CD4-positive, alpha-beta T cell treated with Interleukin-12 subunit alpha and Interleukin-12 subunit beta, for 1 hour (primary cell): ENCODE measurements at places on chromosomes 2 and 18.

- DNase-seq: no peak
Measured at GRCh38 chr2:38523728-38524437, 78.8 kb downstream of the HNRNPLL start.

DNA sequence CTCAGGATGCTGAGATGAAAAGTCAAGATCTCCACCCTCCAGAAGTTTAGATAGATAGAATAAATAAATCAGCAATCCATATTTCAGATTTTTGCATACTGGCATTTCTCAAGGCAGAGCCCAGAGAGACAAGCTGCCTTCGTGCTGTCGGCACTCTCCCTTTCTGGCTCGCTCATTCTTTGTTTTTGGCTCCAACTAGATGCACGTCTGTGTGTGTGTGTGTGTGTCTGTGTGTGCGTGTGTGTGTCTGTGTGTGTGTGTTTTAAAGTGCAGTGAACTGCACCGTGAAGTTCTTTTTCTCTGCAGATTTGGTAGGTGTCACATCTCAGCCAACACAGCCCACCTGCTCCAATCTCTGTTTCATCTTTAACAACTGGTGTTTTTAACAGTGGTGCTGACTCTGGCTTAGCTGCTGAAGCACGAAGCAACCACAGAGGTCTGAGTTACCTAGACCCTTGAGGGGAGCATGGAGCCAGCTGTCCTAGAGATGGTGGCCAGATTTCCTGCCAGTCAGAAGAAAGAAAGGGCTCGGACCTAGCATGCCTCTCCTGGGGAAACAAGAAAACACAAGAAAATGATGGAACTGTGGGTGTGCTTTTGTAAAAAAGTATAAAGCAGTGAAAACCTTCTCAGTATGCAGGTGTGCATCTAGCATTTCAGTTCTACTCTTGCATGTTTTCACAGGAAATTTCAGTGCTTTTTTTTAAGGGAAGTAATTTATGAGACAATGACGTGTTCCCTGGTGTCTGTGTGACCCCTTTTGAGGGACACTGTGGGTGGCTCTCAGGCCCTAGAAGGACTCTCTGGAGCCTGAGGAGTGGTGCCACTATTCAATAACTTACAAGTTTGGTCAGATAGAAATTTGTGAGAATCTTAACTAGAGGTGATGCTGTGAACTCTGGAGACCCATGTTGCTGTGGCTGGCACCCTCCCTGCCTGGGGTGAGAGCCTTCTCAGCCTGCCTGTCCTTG is 364.3 kb downstream of the RNF144A start:
- no peak for DNase-seq

- no peak for DNase-seq
Measured at GRCh38 chr2:230346465-230346864, 19.5 kb downstream of the SP140L start.

DNA sequence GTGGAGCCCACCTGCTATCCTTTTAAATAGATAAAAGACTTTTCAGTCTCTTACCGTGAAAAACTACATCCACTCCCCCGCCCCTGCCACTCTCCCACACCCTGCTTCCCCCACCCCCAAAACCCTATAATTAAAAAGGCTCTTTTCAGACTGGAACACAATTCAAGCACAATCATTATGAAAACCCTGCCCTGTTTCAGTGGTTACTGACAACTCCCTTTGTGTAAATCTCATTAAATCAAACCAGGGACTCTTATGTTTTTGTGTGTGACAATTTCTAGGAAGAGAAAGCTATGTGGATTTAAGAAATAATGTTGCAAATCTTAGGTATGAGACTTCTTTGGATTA is 21.0 kb upstream of the ZNF532 start:
- DNase-seq: no peak
